ENCODE measurements at places on chromosomes 1 and 21. TPM values are rescaled to one million over a fixed set of nuclear protein-coding genes. Genes with fewer than 3 reads are reported as not detected.

DNA sequence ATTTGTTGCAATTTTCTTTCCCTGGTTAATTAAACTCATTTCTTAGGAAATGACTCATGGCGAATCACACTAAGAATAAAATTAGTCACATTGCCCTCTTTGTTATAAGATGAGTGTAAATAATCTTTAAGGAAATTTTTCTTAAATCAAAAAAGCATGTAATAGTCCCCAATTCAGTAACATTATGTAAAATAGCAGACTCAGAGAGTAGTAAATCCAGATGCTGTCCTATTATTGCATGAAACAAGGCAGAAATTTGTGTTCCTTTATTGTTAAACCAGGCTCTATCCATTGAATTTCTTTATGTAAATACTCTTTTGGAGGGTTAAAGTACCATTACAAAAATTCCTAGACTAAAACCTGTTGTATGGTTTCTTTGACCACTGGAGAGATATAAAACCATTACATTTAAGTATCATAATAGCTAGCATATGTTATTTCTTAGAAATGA is 154.5 kb upstream of the C1orf87 start:
- peak; percentile 32 for DNase-seq

GRCh38 chr21:42471716-42472330 is 24.2 kb downstream of the RSPH1 start:
- DNase-seq = no peak

DNA sequence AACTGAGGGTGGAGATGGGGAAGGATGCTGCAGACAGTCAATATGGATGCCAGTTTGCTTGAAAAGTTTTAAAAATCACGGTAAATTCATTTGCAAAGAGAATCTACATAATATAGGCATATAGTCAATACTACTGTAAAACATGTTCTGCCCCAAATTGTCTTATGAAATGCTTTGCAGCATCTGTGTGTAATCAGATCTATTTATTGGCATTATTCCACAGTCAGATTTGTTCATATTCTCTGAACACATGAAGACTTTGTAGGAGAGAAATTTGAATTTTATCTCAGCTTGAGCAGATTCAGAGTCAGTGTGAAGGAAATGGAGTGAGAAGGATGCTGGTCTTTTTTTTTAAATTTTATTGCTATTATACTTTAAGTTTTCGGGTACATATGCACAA is 88.5 kb downstream of the PLPPR4 start:
- DNase-seq = no peak

DNA sequence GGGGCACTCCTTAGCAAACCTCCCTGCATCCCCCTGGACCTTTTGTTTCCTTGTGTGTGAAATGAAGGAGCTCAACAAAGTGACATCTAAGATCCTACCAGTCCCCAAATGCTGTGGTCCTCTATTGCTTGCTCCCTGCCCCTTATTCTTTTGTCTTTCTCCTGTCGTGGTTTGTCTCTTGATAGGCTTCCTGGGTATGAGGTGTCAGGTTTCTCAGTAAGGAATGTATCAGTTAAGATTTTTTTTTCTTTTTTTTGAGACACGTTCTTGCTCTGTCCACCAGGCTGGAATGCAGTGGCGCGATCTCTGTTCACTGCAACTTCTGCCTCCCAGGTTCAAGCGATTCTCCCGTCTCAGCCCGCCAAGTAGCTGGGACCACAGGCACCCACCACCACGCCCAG is 16.8 kb downstream of the CNIH3 start:
- DNase-seq = no peak

Gene TMEM269
- total RNA-seq = not detected

Measured in dermis blood vessel endothelial cell (primary cell).